ENCODE measurements at places on chromosomes 12 and 14.

DNA sequence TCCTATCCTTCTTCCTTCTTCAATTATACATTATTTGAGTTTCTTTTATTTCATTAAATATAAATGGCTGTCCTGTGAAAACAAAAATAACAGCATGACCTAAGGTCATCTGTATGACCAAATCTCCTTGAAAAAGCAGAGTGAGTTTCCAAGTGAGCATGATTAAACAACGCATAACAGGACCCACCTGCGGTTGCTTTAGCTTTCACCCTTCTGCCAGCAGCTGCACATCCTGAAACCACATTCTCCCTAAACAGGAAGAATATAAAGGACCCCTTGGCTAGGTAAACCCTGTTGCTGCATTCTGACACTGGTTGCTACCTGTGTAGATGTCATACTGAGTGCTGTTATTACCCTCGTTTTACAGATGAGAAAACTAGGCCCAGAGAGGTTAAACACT, 42.8 kb upstream of the CPM start:
- no peak for DNase-seq

DNA sequence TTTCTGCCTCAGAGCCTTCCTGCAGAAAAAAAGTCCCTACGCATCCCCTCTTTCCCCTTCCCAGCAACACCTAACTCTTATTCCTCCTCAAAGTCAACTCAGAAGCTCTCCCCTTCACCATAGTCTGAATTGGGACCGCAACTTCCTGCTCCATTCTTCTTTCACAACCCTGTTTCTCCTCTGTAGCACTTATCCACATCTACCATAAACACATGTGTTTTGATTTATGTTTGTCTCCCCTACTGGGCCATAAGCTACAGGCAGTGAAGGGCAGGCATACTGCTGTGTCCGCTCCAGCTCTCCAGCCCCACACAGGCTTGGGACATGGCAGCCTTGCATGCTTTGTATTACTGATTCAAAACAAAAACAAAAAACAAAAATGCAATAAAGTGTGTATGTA, 5.9 kb downstream of the SDR9C7 start:
- no peak for DNase-seq

DNA sequence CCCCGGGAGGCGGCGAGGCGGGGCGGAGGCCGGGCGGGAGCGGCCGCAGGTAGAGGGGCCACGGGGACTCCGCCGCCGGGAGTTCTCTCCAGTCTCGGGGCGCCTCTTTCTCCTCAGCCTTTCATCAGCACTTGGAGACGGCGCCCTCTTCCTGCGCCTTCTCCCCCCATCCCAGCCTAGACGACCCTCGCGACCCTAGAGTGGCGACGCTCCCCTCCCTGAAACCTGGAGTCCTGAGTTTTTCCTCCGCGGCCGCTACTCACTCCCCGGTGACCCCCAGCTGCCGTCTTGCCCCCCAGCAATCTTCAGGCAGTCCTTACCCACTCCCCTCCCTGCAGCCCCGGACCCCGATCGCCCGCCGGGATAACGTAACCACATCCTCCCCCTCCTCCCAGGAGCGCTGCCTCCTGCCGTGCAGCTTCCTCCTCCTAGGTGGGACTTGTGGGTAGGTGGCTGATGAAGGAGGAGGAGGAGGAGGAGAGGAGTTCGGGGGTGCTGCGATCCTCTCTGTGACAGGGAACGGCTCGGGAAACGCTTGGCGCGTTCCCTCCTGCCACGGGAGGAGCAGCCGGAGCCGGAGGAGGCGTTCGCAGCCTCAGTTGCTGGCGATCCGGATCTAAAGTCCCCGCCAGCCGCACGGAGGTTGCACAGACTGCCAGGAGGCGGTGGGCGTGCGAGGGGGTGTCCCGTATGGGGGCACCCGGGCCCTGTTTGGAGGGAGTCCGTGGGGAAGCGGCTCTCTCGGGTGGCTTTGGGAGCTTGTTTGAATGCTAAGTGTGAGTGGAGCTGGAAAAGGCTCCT, 891 bp downstream of the PLEKHA5 start:
- peak; percentile 76 for DNase-seq

GRCh38 chr12:104964856-104965205, 6.7 kb upstream of the SLC41A2 start:
- DNase-seq: no peak

GRCh38 chr12:117854339-117855012, 114.3 kb downstream of the KSR2 start:
- DNase-seq: peak; percentile 78

DNA sequence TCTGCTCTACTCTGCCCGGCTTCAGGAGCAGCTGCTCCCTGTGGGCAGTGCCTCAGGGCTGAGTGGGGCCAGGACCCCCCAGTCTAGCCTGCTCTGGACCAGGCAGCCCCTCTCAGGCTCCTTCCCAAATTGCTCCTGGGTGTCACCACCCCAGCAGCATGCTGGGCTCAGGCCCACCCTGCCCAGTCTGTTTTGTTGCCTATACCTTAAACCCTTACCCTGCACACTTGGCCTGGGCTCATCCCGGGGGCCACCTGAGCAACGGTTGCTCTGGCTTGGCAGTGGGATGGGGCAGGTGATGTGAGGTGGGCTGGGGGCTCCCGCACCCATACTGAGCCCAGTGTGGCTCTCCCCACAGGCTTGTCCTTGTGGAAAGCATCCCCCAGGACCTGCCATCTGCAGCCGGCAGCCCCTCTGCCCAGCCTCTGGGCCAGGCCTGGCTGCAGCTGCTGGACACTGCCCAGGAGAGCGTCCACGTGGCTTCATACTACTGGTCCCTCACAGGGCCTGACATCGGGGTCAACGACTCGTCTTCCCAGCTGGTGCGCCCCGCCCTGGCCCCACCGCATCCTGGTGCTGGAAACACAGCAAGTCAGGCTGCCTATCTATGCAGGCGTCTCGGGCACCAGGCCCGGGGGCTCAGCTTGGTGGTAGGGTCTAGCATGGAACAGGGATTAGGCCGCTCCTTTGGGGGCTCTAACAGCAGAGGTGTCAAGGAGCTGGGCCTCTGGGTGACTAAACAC, 3.9 kb downstream of the PLD4 start:
- DNase-seq: no peak

- DNase-seq: no peak
Measured at GRCh38 chr12:57772429-57773322, at the start of gene EEF1AKMT3. EEF1AKMT3 (plus strand) TSS chr12:57772614; CDS start chr12:57772725, 111 bp downstream.

- no peak for DNase-seq
Measured at GRCh38 chr12:11630046-11630706, 19.3 kb upstream of the ETV6 start.

GRCh38 chr12:49197256-49197655, 8.4 kb upstream of the TUBA1A start:
- DNase-seq: no peak

DNA sequence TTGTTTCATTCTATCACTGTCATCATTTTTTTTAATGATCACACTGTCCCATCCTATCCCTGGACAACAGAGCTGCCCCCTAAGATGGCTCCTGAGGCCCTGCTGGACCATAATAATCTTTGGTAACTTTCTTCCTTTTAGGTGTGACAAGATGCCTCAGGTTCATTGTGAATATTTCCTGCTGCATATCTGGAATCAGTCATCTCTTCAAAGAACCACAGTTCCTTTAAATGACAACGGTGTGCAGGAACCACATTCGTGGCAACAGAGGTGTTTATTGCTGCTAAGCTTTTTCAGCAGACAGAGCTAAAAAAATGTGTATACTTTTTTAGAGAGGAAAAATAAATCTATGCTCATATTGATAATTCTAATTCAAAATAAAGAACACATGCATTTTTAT, 312.9 kb downstream of the MED13L start:
- no peak for DNase-seq

- DNase-seq: no peak
Measured at GRCh38 chr14:106562451-106562850, 1036.1 kb downstream of the TMEM121 start.

- DNase-seq: peak; percentile 14
Measured at GRCh38 chr14:88929656-88930436, 105.4 kb downstream of the TTC8 start.

- peak; percentile 76 for DNase-seq
Measured at GRCh38 chr12:85865890-85866289, 8.2 kb upstream of the NTS start.

DNA sequence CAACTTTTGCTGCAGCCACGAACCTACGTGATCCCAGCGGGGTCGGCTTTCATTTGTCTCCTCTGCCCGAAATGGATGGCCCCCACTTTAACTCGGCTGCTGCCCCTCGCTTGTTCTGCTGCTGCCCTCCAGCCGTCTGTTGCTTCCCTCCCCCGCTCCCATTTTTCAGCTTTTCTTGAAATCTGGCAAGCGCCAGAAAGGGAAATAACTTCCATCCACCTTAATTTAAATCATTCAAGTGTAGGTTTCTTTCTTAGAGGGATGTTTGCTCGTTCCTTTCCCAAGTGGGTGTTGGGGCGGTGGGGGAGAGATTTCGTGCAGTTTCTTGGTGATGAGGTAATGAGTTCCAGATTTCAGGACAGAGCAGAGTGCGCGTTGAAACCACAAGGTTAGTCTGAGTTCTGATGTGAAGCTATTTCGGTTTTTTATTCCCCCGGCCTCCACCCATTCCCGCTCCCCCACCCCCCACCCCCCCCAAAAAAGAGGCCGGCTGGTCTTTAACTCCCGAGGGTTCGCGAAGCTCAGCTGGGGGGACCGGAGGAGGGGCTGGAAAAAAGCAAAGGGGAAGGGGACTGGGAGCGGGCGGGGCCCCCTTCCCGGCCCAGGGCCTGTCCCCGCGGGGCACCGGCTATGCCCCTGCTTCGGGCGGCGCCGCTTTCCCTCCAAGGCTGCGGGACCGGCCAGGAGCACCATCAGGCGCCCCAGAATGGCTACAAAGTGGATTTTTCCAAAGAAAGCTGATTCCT, 2.2 kb upstream of the ZFP36L1 start:
- peak; percentile 78 for DNase-seq

DNA sequence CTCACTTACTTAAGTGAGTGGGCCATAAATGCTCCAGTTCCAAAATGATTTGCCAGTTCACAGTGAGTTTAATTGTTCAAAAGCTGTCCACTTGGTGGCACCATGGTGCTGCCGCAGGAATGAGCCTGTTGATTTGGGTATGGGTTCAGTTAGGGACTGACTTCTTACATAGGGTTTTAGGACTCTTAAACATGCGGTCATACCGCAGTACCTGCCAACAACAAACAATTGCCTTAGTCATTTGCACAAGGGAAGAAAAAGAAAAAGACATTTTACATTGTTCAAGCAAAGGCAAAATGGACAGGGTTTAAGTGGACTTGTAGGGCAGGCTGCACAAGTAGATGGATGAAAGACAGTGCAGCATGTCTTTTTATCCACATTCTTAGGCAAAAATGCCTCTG, 80.0 kb upstream of the DBX2 start:
- DNase-seq: peak; percentile 82

- DNase-seq: peak; percentile 28
Measured at GRCh38 chr14:22434030-22434429, 155.0 kb downstream of the DAD1 start.

DNA sequence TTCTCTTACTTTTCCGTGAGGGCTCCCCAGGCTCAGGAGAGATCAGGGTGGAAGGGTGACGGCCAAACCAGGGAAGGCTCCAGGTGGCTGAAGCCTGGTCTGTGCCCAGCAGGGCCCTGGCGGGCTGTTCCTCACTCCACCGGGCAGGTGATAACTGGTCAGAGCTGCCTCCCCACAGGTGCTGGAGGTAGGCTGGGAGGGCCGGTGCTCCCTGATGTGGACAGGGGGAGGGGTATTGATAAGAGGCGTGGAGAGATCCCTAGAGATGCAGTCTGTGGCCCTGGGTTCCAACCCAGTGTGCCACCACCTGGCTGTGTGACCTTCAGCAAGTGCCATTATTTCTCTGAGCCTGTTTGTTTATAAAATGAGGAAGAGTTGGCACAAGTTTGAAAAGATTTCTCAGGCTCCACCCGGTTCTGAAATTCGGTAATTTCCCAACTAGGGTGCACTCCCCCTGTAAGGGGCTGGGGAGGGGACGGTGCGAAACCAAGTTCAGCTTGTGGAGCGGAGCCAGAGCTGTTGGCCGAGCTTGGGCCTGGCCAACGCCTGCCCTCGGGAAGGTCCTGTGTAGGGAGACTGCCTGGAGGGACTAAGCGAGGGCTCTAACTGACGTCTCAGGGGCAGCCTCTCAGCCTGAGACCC, 1.0 kb upstream of the NR4A1 start:
- DNase-seq: peak; percentile 44

- no peak for DNase-seq
Measured at GRCh38 chr14:60211153-60211552, 37.9 kb upstream of the PPM1A start.

DNA sequence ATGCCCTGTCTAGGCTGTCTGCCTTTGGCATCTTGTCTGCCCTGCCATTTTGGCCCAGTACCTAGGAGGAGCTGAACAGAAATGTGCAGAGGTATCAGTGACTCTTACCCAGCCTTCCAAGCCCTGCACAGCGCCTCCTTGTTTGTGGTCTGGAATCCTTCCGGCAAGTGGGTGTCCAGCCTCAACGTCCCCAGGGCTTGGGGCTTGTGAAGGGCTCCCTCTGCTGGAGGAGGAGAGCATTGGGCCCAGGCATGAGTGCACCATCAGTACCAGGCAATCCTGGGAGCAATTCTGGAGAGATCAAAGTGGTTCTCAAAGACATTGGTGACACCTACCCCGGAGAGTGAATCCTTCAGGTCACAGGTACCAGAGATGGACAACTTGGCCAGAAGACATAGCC, 2.4 kb upstream of the TCL1B start:
- peak; percentile 82 for DNase-seq

DNA sequence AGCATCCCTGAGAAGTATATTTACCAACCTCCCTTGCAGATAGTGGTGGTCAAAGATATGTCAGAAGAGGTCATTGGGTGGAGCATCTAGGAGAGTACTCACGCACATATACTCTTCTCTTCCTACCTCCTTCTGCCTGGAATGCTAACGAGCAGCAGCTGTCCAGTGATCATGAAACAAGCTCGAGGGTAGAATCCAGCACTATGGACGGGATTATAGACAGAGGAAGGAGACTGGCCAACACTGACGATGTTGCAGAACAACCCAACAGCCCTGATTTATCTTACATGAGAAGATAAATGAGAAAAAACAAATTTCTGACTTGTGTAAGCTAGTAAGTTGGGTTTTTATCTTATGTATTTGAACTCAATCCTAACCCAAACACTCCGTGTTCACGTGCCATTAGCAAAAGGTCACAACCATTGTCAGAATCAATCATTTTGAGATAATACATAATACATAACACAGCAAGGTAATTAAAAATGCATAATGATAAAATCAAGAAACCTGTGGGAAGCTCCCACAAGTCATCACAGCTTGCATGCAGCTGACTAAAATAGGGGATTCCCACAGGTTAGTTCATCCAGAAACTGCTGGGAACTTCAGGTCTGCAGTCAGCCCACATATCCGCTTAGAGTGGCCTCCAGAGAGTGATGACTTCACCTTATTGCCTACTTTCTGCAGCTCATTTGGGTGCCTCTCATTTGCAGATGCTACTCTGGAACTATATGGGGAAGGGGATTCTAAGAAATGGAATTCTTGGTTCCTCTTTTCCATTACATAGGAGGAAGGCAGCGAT, 36.3 kb upstream of the STK38L start:
- no peak for DNase-seq

DNA sequence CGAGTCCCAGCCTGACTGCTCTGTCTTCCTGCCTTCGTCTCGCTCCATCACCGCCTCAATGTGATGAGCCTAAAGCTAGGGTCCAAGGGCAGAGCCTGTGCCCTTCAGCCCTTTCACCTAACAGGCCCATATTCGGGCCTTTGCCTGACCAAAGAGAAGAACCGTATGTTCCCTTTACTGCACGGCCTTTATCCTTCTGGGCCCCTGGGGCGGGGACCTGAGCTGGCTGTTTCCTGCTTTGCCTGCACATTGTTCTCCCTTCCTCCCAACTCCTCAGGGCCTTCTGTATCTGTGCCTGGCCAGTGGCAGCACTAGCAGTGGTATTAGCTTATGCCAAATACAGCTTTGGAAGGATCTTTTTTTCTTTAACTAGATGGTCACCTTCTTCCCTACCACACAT, 8.5 kb upstream of the MYL6B start:
- DNase-seq: no peak

GRCh38 chr14:81474685-81475324, 58.8 kb downstream of the SEL1L start:
- no peak for DNase-seq

Measured in mesendoderm (in vitro differentiated cells).